ENCODE measurements at places on chromosomes 6 and 20.
A peak's percentile ranks its signal among the peaks of the same experiment; 100 is the strongest.

GRCh38 chr6:128335963-128336362 is 184.4 kb downstream of the PTPRK start:
- DNase-seq: no peak

DNA sequence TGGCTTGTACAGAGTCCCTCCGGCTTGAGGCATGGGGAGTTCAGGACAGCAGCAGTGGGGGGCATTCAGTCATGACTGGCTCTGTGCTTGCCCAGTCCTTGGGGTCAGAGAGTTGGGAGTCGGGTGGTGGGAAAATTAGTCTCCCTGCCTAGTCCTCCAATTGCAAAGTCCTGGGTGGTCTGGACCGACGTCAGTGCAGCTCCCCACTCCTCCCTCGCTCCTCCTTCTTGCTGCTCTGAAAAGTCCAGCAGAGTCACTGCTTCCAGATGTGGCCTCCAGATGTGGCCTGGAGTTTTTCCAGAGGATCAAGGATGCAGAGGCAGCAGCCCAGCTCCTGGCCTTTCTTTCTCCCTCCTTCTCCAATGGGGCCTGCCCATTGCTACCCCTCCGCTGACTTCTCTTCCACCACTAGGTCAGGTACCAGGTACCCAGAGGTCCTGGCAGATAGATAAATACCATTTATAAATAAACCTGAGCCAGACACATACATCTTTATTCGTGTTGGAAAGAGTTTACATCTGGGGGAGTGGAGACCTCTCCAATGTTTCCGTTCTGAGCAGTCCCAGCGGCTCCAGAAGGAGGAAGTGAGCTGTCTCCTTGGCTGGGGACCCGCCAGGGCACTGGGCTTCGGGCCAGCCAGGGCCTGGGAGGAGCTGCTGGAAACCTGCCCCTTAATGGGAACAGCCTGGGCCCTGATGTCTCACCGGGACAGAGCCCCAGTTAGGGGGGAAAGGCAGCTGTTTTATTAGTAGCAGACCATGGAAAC is 49.0 kb upstream of the RNF24 start:
- peak; percentile 96 for DNase-seq

DNA sequence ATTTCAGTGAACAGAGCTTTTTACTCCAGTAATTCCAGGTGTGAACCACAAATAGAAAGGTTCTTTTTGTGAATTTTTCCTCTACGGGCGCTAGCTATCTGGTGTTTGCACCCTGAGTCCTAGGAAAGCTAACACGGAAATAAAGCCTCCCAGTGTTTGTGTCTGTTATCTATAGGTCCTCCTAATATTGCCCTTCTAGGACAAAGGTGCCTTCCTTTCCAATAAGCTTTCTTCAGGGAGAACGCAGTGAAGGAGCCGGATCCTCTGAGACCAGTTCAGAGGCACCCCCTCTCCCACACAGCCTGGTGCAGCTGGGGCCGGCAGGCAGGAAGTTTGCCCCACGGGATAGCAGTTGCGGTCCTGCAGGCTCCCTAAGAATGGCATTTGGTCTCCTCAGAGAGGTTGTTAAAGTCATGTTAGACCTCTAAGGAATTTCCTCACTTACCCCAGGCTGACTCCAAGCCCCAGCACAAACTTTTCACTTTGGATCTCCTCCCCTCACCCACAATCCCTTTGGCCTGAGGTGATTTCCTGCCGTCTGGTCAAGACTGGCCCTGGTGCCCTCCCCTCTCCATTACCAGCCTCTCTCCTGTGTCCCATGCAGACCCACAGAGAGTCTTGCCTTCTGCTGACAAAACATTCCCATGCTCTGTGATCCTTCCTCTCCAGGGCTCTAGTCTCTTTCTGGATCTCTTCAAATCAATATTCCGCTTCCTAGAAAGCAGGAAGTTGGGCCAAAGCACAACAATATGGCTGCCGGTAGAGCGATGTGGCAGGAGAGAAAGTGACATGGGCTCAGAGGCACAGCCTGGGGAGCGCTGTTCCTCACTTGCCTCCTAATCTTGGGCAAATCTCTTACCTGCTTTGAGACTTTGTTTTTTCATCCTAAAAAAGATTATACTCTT is 126.0 kb downstream of the MOXD1 start:
- DNase-seq: no peak

- DNase-seq: no peak
These were observed 20.8 kb downstream of the CYP24A1 start for GRCh38 chr20:54153041-54153327.

- peak; percentile 44 for DNase-seq
These were observed 312.5 kb downstream of the EYA4 start for GRCh38 chr6:133553652-133554051.

All from endothelial cell of umbilical vein (primary cell).